T-cell (primary cell): ENCODE measurements at places on chromosomes 7 and 10.

DNA sequence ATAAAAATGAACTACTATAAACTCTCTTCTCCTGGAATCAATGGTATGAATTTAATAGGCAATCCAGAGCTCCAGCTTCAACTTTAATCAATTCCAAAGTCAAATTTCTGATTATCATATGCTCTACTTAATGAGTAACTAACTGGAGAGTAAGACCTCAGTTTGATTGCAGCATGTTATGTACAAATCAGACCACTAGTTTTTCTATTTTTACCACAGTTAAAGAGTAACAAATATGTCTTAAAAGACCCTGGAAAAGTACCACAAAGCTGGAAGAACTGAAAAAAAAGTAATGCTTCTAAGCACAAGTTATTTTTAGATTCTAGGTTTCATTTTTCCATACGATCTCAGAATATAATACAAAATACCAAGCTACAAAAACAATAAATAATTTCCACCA lies 56.0 kb upstream of the TNKS2 start:
- no peak for DNase-seq

DNA sequence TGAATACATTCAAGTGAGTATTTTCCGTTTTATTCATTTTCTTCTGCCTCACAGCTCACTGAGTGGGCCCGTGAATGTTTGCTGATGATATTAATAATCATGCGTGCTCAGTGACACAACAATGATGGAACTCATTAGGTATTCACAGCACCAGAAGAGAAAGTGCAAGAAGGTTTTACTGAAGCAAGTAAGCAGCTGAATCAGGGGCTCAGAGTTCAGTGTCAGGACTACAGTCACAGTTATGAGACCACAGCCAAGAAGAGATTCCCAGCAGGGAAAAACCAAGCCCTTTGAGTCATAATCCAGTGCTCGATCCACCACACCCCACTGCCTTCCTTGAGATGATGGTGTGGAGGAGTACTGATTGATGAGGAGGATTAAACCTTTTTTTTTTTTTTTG lies 247.4 kb downstream of the KIAA1217 start:
- no peak for DNase-seq

DNA sequence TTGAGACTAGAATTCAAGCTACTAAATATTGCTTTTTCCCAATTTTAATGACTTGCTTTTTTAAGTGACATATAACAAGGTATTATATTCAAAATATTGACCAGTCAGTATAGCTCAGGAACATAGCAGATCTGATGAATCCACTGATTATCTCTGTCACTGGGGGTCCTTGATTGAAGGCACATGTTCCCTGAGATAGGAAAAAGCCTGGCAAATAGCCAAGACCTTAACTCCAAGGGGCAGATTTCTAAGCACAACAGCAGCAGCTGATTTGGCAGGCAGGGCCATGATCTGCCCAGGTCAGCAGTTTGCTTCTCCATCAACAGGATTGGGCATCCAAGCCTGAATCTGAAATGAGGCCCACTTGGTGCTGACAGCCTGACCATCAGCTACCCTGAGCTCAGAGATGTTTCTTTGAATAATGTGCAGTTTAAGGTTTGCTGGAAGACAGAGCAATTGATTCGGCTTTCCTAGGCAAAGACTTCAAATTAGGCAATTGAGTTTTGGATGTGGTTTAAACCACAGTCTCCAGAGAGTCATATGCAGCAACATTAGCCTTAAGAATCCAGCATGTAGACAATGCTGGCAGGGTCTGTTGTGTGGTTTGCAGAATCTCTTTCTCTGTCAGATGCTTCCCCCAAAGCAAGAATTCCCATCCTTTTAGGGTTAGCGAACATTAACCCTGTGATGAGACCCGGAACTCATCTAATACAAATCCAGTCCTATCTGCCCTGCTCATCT lies 352.6 kb downstream of the ADRA2A start:
- DNase-seq: no peak

DNA sequence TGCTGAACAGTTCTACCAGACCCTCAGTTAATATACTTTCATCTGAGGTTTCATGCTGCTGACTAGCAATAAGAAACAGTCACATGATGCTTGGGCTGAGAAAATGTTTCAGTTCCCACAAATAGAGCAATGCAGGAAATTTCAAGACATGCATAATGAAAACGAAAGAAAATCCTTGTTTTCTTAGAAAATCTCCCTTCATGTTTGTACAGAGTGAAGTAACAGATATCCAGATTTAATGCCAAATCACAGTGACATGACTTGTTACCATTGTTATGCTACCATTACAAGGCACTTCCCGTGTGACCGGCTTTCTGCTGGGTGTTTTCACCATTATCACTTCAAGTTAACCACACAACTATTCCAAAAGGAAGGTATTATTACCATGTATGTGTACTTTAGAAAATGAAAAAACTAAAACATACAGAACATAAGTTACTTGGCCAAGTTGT lies 121.7 kb downstream of the DOCK4 start:
- no peak for DNase-seq

- DNase-seq: no peak
Measured at GRCh38 chr7:2860627-2861133, 16.6 kb upstream of the GNA12 start.

- no peak for DNase-seq
Measured at GRCh38 chr10:34147641-34148304, 667.3 kb downstream of the PARD3 start.

- no peak for DNase-seq
Measured at GRCh38 chr7:24233386-24233785, 50.6 kb upstream of the NPY start.

DNA sequence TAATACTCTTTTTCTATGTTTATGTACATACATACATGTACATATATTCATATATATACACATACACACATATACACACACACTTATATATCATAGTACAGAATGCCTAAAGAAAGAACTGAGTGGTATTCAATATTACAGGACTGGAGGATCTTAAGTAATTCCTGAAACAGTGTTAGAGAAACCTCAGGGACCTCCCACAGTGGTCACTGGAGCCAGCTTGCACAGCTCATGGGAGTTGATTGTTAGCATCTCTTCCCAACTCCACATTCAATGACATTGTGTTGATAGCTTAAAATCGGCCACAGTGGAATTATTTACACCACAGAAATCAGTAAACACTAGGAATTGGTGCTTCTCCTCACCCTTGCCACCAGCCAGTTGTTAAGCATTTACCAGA lies 6.0 kb downstream of the LRRC17 start:
- no peak for DNase-seq

GRCh38 chr7:155277385-155277994 lies 20.2 kb upstream of the INSIG1 start:
- no peak for DNase-seq

GRCh38 chr7:47407136-47407535 lies 174.8 kb downstream of the TNS3 start:
- DNase-seq: no peak

DNA sequence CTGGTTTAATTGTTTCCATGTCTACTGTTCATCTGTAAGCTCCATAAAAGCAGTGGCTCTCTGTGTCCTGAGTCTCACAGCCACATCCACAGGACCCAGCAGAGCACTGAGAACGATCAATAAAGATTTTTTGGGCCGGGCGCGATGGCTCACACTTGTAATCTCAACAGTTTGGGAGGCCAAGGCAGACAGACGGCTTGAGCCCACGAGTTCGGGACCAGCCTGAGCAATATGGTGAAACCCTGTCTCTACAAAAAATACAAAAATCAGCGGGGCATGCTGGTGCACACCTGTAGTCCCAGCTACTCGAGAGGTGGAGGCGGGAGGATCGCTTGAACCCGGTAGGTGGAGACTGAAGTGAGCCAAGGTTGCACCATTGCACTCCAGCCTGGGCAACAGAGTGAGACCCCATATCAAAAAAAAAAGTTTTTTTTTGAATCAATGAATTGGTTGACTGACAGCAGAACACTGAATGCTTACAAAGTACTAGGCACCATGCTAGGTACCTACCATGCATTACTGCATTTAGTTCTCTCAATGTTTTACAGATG lies 4.5 kb downstream of the SLC37A3 start:
- no peak for DNase-seq

GRCh38 chr10:60141896-60142559 lies 235.7 kb upstream of the CCDC6 start:
- no peak for DNase-seq

DNA sequence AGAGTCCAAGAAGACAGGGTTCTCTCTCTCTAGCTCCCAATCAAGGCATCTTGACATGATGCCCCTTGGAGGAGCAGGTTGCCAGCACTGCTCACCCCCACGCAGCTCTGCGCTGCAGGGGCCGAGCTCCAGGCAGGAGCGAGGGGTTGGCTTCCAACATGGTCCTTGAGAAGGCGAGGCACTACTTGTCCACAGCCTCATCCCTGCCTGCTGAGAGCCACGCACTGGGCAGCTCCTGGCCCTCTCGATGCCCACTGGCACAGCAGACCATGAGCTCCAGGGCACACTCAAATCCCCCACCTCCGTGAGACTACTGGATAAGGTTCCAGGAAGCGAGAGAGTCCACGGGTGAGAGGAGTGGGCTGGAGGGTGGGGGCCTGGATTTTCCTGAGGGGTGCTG lies 31.1 kb downstream of the RAMP3 start:
- DNase-seq: no peak

- no peak for DNase-seq
Measured at GRCh38 chr10:35933940-35934641, 292.0 kb upstream of the FZD8 start.

DNA sequence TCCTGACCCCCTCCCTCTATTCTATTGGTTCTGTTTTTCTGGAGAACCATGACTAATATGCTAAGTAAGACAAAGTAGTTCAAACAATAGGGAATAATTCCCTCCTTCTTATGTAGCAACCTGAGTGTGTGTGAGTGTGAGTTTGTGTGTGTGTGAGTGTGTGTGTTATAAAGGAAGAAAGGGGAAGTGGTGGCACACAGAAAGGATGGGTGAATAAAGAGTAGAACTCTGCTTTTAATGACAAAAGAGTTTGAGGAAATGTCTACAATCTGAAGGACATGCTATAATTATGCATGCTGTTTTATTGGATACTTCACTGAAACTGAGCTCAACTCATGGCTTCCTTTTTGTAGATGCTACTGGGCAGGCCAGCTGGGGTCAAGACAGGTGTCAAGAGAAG lies 489.5 kb downstream of the REEP3 start:
- no peak for DNase-seq

DNA sequence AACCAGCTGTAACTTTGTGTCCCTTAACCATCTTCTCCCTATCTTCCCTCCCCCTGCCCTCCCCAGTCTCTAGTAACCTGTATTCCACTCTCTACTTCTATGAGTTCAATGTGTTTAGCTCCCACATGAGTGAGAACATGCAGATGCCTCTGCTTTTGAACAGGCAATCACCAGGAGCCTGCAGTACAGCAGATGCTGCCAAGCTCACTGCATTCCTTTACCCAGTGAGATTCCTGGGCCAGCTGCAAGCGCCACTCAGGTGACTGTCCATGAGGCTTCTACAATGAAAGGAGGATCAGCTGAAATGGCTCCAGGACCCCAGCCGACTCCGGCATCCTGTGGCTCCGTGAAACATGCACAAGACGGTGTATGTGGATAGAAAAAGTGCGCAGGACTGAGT lies 15.7 kb downstream of the GRID1 start:
- no peak for DNase-seq
